ENCODE measurements at places on chromosomes 6 and 20.

DNA sequence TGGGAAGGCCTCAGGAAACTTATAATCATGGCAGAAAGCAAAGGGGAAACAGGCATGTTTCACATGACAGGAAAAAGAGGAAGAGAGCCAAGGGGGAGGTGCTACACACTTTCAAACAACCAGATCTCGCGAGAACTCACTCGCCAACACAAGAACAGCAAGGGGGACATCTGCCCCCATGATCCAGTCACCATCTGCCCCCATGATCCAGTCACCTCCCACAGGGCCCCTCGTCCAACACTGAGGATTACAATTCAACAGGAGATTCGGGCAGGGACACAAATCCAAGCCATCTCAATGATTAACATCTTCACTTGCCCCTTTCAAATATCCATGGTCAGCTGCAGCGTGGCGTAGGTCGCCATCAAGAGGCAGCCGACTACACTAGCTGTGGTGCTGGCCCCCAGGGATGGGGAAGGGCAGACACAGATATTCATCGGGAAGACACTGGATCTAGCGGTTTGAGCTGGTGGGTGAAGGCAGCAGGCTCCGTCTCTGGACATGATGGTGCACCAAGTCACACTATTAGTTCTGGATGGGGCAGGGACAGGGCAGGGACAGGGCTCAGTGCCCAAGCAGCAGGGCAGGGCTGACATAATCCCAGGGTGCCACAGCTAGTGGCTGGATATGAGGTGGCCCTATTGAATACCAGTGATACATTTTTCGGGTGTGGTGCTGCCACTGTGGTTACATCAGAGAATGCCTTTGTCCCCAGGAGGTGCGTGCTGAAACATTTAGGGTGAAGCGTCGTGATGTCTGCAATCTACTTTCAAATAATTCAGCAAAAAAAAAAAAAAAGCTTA, 31.6 kb downstream of the TUBB2B start:
- peak; percentile 31 for DNase-seq

DNA sequence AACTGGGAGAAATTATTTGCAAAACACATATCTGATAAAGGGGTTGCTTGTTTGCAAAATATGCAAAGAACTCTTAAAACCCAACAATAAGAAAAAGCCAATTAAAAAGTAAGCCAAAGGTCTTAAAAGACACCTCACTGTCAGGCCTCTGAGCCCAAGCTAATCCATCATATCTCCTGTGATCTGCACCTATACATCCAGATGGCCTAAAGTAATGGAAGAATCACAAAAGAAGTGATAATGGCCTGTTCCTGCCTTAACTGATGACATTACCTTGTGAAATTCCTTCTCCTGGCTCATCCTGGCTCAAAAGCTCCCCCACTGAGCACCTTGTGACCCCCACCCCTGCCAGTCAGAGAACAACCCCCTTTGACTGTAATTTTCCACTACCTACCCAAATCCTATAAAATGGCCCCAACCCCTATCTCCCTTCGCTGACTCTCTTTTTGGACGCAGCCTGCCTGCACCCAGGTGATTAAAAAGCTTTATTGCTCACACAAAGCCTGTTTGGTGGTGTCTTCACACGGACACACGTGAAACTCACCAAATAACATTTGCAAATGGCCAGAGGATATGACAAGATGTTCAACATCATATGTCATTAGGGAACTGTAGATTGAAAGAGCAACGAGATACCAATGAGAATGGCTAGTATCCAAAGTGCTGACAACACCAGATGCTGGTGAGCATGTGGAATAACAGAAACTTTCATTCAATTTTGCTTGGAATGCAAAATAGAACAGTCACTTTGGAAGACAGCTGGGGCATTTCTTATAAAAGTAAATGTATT, 565.0 kb upstream of the ADGRB3 start:
- DNase-seq, result no peak

DNA sequence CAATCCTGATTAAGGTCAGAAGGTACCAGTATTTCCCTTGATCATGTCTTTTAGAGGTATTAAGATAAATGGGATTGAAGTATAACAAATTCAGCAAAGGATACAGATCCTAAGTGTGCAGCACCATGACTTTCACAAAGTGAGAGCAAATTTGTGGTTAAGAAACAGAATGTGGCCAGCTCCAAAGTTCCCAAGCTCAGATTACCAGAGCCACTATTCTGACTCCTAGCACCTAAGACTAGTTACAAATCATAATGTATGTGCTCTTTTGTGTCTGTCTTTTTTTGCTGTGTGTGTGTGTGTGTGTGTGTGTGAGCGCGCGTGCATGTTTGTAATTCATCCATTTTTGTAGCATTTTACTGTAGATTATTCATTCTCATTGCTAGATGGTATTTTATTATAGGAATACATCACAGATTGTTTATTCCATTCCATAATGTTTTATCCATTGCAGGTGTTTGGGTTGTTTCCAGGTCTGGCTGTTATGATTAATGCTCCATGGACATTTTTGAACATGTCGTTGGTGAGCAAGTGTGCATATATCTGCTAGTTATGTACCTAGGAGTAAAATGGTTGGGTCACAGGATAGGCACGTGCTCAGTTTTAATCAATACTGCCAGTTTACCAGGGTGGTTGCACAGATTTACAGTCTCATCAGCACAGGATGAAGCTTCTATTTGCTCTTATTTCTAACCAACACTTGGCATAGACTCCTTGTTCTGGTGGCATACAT, 314.0 kb upstream of the JAG1 start:
- DNase-seq, result no peak

GRCh38 chr6:158668707-158669103, 18.9 kb downstream of the SYTL3 start:
- DNase-seq, result no peak

GRCh38 chr20:44540834-44541233, 19.0 kb upstream of the SERINC3 start:
- DNase-seq, result no peak

GRCh38 chr6:79617518-79617941, 13.6 kb upstream of the SH3BGRL2 start:
- no peak for DNase-seq

DNA sequence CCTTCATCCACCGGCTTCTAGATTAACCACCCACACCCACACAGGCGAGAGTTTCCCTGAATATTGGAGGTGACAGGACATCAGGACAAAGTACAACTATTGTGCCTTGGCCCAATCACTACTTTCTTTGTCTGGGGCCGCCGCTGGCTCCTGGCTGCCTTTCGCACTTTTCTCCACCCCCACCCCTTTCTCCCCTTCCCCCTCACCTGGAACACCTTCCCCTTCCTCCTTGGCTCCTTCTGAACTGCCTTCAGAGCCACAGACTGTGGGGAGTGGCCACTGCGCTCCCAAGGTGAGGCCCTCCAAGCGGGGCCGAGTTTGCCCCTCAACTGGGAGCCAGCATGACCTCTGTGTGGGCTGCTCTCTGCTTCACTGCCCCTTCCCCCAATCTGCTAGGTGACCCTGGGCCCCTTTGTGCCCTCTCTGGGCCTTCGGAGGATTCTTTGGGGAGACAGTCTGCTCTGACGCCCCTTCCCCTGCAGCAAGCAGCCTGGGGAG, 3.0 kb upstream of the VEGFA start:
- no peak for DNase-seq

GRCh38 chr6:14910692-14911547, 334.9 kb upstream of the JARID2 start:
- DNase-seq, result no peak

DNA sequence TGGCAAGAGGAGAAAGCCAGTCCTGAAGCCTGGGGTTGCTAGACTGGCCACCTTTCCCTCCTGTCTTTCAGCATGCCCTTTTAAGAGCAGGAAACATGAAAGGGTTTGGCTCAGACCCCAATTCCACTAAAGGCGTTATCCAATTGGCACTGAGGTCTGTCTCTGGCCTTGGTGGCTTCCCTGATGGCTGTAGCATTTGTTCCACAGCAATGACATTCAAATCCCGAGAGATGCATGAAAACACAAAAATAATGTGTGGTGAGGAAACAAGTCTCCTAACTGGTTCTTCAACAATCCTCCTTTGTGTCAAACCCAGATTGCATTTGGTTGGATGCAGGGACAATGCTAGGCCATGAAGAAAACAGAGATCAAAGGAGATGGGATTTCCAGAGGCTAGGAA, 56.5 kb upstream of the ADTRP start:
- no peak for DNase-seq

- DNase-seq, result no peak
Observed at GRCh38 chr6:167794161-167795157, 32.3 kb upstream of the AFDN start.

DNA sequence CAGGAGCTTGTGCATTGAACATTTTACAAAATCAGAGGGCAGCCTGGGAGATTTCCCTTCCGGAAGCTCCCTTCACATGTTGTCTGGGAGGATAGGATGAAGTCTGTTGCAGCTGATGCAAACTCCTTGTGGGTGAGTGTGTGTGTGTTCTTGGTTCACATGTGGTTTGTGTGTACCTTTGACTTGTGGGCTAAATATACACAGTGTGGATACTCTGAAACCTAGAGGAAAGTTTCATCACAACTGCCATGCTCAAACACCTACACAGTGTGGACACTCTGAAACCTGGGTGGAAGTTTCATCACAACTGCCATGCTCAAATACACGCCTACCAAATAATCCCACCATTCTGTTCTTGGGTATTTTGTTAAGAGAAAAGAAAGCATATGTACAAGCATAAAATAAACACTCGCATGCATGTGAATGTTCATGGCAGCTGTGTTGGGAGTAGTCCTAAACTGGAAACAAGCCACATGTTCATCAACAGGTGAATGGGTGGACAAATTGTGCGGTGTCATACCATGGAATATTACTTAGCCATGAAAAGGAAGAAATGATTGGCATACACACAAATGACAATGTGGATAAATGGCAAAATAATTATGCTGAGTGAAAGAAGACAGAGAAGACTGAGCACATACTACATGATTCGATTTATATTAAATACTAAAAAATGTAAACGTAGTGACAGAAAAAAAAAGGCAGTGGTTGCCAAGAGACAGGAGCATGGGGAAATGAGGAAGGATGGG, 1.8 kb downstream of the SCP2D1 start:
- DNase-seq, result no peak

DNA sequence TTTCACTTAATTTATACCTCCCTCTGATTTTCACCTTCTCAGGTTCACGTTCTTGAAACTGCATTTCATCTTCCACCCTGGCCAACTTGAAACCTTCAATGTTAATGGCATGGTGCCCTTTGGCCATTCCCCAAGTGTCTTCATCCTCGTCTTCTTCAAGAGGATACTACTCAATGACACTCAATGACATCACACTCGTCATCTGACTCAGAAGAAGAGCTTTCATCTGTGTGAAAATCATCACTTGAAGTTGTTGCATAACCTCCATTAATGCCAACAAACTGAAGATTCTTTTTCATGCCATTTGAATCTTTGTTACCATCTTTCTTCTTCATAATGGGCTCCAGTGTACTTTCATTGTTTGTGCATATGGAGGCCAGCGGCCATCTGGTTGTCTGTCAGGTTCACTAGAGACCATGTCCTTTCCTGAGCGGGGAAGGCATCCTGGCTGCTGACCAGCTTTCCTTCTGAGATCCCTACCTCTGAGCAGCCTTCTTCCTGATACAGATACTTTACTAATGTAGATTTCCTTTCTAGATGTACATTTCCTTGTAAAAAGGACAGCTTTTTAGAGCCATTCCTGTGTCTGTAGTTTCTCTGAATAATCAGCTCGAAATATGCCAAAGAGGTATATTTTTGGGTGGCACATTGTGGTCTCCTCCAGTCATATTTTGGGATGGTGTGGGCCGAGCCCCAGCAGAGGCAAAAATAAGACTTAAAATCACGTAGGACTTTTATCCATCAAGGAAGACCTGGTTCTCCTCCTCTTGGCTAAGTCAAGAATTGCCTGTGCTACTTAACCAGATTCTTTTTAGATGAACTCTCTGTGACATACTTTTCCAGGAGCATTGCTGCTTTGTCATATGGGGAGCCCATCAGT, 21.3 kb downstream of the TRMT6 start:
- no peak for DNase-seq

- DNase-seq, result no peak
Observed at GRCh38 chr20:42063141-42063540, 445.0 kb upstream of the CHD6 start.

DNA sequence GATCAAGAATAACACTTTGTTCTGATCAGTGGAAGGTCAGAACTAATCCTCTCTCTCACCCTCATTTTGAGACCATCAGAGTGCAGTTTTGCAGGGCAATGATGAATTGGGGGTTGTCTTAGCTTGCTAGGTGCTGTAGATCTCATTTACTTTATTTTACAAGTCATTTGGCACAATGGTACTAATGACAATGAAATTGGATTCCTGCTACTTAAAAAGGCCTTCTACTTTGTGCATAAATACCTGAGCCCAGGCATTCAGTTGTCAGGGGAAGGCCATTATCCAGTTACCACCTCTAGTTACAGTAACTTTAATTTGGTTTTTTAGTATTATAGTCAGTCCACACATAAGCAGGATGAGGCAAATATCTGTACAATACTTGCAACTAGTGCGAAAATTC, 240.0 kb downstream of the HDGFL1 start:
- DNase-seq, result no peak

- DNase-seq, result no peak
Observed at GRCh38 chr6:117538615-117539014, 56.1 kb downstream of the DCBLD1 start.

DNA sequence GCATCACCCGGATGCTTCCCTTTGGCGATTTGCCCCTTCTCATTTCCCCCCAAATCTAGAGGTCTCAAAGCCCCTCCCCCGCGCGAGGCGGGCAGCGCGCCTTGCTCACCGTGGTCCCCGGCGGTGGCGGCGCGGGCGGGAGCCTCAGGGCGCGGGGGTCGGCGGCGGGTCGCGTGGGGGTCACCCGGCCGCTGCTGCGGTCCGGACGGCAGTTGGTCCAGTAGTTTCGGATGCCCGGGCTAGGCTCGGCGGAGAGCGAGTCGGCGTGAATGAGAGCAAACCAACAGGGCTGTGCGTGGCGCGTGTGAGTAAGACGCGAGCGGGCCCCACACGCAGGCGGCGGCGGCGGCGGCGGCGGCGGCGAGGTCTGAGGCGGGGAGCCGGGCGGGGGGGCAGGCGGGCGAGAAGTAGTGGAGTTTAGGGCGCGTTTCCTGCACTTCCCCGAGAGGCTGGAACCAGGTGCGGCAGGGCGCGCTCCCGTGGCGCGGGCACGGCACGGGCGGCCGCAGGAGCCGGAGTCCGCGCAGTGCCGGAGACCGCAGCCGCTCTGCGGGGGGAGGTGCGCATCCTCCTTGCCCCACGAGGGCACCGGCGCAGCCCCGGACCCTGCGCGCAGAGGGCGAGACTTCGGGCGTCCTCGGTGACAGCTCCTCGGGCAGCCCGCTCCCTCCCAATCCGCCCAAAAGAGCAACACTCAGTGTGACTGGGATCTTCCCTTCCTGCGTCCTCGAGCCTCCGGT, 567 bp downstream of the HS3ST5 start:
- peak; percentile 68 for DNase-seq

DNA sequence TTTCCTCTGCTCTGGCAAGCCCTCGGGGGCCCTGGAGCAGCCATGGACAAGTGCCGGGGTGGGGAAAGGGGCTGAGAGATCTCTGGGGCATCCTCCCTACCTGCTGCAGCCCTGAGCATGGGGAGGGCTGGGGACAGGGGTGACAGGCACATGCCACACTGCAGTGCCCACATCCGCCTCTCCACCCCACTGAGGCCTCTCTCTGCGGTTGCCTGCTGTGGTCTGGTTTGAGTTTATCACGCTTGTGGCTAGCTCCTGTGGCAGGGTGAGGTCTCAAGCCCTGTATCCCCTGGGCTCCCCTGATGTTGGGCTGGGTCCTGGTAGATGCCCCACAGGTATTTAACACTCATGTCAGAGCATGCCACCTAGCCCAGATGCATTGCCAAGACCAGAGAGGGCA, 52.9 kb upstream of the MLN start:
- no peak for DNase-seq

All from nucleus accumbens (tissue), 56 donors.